Mesenchymal stem cell (in vitro differentiated cells and primary cell): ENCODE measurements at places on chromosomes 16 and 17.

DNA sequence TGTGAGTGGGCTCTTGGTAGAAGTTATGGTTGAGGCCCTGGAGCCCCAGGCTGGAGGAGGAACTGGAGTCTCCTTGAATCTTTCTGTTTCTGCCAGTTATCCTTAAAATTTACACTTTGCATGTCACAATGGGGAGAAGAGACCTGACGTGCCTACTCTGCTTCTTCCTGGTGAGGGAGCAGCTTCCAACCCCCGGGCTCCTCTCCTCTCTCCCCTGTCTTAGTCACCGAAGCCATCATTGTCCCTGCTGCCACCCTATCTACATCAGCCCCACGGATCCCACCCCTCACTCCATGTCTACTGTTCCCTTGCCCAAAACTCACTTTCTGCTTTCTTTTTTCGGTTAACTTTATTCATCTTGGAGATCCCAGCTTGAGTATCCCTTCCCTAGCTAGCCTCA lies 17.6 kb downstream of the DNAJA3 start:
- DNase-seq = no peak

GRCh38 chr16:21652453-21652852 lies at the start of gene IGSF6:
IGSF6 (minus strand) TSS chr16:21652608; CDS start chr16:21652598, 10 bp downstream.
- no peak for DNase-seq

DNA sequence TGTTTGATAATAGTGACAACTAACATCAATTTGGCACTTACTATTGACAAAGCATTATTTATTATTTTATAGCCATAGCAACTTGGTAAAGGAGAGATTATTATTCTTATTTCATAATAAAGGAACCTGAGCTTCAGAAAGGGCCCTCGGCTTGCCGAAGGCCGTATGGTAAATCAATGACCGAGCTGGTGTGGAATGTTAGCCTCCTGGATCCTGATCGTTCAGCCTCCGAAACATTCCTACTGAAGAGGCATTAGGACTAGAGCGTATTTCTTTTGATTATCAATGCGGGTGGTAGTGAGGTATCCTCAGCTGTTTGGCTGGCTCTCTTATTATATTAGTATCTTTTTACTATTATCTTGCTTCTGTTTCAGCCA lies 199.3 kb upstream of the TBX2 start:
- peak; percentile 47 for DNase-seq

- no peak for DNase-seq
Observed at GRCh38 chr16:67667453-67667816, 821 bp downstream of the C16orf86 start.

GRCh38 chr16:12184419-12184917 lies 207.9 kb downstream of the SNX29 start:
- DNase-seq = no peak

GRCh38 chr17:11109106-11109505 lies 131.9 kb upstream of the SHISA6 start:
- no peak for DNase-seq

DNA sequence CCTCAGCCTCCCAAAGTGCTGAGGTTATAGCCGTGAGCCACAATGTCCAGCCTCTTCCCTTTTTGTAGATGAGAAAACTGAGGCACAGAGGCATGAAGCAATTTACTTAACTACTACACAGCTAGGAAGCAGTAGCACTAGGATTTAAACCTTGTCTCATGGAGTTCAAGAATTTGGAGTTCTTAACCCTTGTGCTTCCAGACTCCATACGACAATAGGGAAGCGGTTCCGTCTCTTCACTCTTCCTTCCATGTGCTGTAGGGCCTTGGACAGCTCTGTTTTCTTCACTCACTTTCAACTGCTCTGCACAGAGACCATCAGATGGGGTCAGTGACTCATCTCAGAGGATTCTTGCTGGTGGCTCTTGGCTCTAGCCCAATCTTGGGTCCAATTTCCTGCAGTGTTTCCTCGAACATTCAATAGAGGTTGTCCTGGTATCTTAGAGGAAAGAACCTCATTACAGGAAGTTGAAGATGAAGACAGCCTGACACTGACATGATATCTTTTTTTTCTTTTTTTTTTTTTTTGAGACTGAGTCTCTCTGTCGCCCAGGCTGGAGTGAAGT lies 19.3 kb downstream of the ITGAL start:
- peak; percentile 94 for DNase-seq

DNA sequence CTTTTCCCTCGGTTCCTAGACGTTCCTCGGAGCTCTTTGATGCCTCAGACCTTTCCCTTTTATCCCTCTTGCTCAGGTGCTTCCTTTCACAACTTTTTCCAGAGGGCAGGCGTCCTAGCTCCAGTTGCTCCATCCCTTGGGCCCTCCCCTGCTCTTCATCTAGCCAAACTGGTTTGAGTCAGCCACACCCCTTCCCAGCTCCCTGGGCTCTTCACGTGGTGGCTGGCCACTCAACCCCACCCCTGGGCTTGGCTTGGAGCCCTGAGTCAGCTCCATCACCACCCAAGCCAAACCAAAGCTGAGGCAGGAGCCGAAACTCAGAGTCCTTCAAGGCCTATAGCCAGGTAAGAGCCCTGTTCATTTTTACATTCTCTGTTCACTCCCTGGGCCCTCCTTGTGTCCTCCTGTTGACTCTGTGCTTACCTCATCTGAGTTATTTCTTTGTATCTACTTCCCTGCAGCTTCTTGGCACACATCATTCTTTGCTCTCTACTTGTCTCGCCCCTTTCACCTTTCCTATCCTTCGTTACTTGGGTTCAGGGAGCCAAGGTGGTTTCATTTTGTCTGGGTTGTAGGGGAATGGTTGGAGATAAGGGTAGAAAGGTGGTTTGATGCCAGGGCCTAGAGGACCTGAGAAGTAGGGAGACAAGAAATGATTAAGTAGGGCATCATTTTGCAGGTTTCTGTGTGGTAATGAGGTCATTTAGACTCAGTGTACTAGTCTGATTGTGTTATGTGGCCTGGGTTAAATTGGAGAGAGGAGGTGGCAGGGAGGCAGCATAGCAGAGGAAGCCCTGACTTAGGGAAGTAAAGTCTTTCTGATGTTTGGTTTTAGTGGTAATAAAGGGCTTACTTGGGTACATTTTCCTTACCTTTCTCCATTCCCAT lies 7.6 kb upstream of the PHKG2 start:
- DNase-seq = peak; percentile 41
